Memory B cell (primary cell): ENCODE measurements at places on chromosomes 5 and 9.
A peak's percentile ranks its signal among the peaks of the same experiment; 100 is the strongest.

GRCh38 chr5:18357486-18357885, 723.2 kb downstream of the TAF11L14 start:
- DNase-seq, result no peak

DNA sequence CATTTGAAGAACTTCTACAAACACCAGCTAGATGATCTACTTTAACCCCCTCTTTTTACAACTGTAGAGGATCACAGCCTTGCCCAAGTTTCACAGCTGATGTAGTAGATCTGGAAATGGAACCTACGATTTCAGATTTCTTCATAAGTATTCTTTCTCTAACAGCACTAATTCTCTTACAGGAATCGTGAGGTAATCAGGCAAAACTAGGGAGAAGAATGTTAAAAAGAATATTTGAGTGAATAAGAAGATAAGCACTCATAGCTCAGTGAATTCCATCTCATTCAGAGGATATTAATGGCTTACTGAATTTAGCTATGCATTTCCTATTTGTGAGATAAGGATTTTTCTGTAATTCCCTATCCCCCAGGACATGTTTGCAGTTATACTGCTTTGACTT, 42.1 kb downstream of the NADK2 start:
- no peak for DNase-seq

GRCh38 chr5:64722588-64722987, 32.3 kb downstream of the SHISAL2B start:
- no peak for DNase-seq

DNA sequence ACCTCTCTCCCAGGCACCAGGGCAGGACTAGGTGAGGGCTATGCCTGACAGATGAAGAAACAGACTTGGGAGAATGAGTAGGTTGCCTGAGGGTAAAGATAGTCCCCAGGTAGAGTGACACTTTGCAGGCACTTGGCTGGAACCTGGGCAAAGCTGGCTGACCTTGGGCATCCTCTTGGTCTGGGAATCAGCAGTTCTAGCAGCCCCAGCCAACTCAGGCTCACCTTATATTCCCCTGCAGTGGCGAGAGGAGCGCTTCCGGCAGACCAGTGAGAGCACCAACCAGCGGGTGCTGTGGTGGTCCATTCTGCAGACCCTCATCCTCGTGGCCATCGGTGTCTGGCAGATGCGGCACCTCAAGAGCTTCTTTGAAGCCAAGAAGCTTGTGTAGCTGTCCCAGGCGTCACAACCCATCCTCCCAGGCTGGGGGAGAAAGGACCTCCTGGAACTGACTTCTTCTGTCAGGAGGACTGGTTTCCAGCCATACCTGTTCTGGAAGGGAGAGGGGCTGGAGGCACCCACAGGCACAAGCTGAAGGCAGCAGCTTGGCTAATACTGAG, 3.1 kb downstream of the TMED9 start:
- DNase-seq, result no peak

DNA sequence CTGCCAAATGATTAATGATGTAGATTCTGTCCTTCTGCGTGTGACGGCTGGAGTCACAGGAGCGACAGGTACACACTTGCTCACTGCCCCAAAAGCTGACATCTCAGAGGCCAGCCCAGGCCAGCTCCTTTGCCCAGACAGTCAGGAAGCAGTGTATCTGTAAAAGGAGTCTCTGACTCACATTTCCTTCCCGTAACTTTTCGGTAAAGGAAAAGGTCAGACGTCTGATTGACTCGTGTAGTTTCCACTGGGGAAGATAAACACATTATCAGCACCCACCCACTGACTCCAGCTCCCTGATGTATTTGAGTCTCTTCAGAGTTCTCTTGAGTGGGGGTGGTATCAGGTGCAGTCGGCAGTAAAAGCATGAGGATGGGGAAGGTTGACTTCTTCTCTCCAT, 64.4 kb upstream of the WWC1 start:
- DNase-seq, result no peak

- no peak for DNase-seq
Observed at GRCh38 chr9:8389531-8389930, 590.0 kb upstream of the DMAC1 start.

- DNase-seq, result no peak
Observed at GRCh38 chr9:113895526-113895925, 19.4 kb downstream of the ZNF618 start.

GRCh38 chr9:125674981-125675973, 31.7 kb downstream of the MAPKAP1 start:
- DNase-seq, result no peak

DNA sequence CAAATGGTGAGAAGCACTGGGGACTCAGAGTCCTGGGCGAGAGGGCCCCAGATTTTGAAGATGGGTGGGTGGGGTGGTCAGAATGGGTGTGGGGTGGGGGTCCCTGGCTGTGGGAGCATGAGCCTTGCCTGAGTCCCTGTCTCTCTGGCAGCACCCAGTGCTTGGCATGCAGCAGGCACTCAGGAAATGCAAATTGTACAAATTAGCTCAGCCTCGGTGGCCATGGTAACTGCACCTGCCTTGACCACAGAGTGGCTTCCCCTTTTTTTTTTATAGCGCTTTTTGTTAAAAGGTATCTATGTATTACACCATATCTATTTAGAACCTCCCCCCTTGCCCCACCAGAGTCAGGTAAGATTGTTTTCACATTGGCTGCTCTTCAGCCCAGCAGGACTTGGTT, 19.2 kb upstream of the PITX1 start:
- DNase-seq, result peak; percentile 57

- no peak for DNase-seq
Observed at GRCh38 chr5:171715551-171715950, 70.1 kb upstream of the SMIM23 start.

DNA sequence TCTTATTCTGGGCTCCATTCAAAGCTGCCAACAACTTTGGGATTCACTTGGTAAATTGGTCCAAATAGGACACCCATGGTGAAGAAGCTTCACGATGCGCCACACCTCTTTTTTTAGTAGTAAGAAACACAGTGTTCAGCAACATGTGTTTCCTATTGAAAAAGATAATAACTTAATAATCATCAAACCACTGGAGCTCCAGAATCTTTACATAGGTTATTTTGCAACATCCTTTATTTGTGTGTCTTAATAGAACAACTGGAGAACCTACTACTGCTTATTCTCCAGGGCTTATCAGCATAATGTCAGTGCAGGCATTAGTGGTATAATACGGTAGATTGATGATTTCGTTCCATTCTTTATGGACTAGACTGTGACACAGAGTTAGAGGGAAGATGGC, 63.3 kb upstream of the DAPK1 start:
- DNase-seq, result no peak

DNA sequence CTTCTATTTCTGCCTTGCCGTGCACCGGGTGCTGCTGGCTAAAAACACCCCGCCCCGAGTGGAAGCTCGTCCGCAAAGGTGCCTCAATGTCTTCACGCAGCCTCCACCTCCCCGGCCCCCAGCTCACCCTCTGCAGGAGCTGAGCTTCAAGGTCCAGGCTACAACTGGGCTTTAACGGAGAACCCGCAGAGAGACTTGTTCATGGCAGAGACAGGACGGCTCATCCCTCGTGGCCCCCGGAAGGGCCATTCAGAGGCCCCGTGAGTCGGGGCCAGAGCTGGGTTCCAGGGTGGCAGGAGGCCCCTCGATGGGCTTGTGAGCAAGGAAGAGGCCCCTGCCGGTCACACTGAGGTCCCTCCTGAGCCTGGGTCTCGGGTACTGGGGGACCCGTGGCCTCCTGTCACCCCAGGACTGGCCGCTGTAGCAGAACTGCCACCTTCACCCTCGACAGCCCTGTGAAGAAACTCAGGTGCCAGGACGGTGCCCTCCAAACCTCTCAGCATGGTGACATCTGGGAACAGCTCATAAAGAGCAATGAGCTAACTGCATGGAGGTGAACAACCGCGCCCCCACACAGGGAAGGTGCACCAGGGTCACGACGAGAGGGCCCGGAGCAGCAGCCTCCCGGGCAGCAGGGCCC, 58.0 kb upstream of the UBAC1 start:
- DNase-seq, result no peak

- no peak for DNase-seq
Observed at GRCh38 chr9:107530679-107531078, 41.1 kb upstream of the KLF4 start.

- no peak for DNase-seq
Observed at GRCh38 chr5:136028090-136028489, 698 bp upstream of the TGFBI start.

GRCh38 chr5:179261301-179262125, 83.7 kb downstream of the ADAMTS2 start:
- DNase-seq, result no peak

- DNase-seq, result no peak
Observed at GRCh38 chr5:142184988-142185387, 76.4 kb downstream of the NDFIP1 start.

- DNase-seq, result no peak
Observed at GRCh38 chr9:129402371-129402739, 218.5 kb downstream of the C9orf50 start.

- no peak for DNase-seq
Observed at GRCh38 chr9:36258996-36259533, 817 bp upstream of the GNE start.

DNA sequence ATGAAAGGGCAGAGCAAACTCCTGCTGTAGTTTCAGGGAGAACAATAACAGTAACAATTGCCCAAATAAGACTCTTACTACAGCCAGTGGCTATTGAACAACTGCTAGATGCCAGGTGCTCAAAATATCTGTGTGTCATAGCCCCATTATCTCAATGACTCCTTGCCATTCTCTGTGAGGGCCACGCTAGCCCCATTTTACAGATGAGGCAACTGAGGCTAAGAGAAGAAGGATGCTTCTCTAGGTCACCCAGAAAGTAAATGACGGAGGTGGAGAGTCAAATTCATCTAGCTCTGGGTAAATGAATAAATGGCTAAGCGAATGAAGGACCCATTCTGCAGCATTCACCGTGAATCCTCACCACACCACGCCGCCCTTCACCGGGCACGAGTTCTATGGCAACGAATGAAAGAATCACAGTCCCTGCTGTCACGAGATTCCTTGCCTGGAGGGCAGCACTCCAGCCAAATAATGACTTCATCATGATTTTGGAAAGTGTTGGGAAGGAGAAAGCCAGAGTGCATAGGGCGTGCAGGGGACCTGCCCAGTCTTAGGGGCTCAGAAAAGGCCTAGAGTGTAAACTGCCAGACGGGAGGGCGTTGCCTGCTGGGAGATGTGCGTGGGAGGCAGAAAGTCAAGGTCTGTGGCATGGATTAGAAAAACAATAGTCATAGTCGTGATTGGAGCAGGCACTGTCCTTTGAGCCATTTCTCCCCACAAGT, 147.2 kb downstream of the C9orf50 start:
- no peak for DNase-seq

DNA sequence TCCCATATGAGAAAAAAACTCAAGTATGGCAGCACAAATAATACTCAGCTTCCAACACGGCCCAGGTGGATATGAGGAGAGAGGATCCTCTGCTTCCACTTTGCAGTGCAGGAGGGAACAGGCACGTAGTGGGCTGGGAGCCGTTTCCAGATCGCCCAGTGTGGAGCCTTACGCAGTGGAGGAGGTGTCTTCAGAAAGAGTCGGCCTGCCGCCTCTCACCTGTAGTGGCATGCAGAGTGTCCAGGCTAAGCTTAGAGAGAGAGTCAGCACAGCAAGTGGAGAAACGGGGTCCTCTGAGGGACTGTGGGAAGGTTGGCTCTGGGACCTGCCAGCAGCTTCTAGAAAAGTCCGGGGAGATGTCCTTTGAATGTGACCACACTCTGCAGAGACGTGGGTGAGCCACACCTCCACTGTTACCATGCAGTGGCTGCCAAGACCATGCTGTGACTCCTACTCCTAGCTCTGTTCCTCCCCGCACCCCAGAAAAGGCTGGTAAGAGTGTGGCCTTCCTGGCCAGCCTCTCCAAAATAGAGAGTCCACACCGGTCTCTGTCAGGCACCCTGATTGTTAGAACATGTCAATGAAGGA, 3.5 kb upstream of the SEMA4D start:
- no peak for DNase-seq

DNA sequence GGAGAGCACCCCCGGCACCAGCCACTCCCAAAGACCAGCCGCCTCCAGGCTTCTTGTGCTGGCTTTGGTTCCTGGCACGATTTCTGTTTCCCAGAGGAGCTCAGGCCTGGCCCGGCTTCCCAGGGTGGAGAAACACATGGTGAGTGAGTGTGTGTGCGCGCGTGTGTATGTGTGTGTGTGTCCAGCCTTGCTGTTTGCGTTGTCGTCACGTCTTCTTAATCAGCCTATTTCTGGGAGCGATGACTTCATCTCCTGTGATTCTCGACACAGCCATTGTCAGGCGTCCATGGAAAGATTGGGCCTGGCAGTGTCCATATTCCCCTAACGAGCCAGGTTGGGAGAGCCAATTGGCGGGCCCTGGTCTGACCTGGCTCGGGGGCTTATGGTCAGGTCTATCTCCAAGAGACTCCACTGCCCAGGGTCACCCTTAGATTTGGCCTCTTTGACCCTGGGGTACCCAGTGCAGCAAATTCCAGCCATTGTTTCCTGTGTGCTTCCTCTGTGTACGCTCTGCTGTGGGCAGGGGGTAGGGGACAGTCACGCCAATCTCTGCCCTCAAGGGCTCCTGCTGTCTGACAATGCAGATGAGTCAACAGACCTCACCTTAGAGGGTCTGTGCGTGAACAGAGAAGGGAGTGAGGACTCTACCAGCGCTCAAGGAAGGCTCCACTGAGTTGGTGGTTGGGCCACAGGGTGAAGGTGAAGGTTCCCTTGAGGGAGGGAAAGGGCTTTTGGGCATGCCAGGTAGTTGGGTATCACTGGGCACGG, 73.8 kb downstream of the DAB2IP start:
- DNase-seq, result no peak

DNA sequence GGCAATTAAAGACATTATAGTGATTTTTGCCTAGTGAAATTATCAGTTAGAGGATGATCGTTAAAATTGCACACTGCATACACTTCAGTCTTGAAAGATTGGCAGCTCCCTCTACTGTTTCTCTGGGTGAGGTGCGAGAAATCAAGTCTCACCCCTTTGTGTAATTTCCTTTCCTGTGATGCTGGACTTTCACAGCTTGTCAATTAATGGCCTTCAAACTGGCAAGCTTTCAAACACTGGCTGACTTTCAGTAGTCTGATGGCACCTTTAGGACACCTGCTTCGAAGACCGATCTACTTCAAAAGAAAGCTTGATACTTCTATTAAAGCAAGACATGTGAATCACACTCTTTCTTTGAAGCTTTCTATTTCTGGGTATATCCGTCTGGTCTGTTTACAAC, 706.7 kb upstream of the PTPRD start:
- DNase-seq, result no peak

DNA sequence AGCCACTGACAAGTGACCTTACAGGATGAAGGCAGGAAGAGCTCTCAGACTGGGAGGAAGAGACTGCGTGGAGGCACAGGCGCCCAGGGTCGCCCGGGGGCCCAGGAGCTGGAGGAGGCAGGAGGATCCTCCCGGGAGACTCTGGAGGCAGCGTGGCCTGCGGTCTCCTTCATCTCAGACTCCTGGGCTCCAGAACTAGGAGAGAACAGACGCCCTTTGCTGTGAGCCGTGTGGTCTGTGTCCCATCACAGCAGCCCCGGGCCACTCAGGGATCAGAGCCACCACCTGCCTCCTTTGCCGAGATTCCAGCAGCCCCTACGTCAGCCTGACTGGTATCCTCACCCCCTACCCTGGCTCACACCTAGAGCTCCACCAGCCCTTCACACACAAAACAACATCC, 45.2 kb downstream of the SLC12A7 start:
- no peak for DNase-seq
